ENCODE measurements at places on chromosomes 12 and 14.

GRCh38 chr12:21675096-21675495, 17.5 kb upstream of the LDHB start:
- DNase-seq = no peak

- no peak for DNase-seq
These were observed 6.8 kb upstream of the PSMA6 start for GRCh38 chr14:35285168-35286002.

- peak; percentile 40 for DNase-seq
These were observed 75.9 kb downstream of the IFT81 start for GRCh38 chr12:110200124-110200417.

GRCh38 chr12:57153415-57153997, 6.1 kb upstream of the LRP1-AS start:
- no peak for DNase-seq

- no peak for DNase-seq
These were observed 462 bp downstream of the SRP54 start for GRCh38 chr14:34983148-34983760.

- DNase-seq = peak; percentile 33
These were observed at the start of gene CPM for GRCh38 chr12:68932961-68933893. CPM (minus strand) TSS chr12:68933171; CDS start chr12:68932837, 334 bp downstream.

- DNase-seq = no peak
These were observed 216.3 kb upstream of the ATXN7L3B start for GRCh38 chr12:74321381-74321780.

DNA sequence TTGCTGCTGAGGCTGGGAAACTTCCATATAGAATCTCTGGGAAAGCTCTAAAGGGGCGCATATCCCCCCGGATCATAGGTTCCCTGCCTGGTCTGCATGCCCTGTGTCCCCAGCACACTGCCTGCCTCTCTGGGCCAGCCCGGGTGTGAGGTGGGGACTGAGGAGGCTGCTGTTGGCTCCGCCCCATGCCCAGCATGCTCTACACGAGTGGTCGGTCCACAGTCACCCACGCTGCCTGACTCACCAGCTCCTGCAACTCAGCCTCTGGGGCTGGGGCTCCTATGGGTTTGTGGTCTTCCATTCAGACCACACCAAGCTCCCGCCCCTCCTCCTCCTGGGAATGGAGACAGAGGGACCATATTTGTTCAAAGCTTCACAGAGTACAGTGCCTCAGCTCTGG, 88.5 kb upstream of the ANO2 start:
- peak; percentile 12 for DNase-seq

- DNase-seq = no peak
These were observed 13.5 kb downstream of the PSMA3 start for GRCh38 chr14:58258156-58258555.

DNA sequence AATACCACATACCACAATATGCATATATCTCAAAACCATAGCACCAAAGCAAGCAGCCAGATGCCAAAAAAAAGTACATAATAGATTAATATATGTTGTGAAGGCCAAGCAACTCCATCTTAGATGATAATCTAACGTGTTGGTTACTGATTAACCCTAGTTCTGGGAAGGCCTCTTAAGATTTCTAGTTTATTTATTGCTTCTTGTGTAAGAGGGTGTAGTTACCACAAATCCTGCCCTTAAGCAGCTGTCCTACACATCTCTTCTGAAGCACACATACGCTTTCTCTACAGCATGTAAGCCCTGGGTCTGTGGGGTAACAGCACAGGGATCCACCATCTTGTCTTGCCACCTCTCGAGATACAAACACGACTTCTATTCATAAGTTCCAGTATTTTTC, 236.8 kb upstream of the AVPR1A start:
- DNase-seq = no peak

DNA sequence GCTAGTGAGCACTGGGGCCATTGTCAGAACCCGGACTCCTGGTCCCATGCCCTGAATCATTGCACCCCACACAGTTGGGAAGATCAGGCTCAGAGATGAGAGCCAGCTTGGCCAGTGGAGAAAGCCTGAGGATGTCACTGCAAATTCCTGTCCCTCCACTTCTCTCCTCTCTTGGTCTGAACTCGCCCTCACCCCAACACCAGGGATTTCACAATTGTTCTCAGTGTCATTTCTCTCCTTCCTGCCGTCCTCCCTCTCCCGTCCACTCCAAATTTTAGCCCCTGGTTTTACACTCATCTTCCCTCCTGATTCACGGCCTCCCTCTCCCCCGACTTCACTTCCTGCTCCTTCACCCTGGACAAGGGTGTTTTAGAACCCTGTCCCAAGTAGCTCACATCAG, 11.1 kb downstream of the KRT75 start:
- DNase-seq = no peak

DNA sequence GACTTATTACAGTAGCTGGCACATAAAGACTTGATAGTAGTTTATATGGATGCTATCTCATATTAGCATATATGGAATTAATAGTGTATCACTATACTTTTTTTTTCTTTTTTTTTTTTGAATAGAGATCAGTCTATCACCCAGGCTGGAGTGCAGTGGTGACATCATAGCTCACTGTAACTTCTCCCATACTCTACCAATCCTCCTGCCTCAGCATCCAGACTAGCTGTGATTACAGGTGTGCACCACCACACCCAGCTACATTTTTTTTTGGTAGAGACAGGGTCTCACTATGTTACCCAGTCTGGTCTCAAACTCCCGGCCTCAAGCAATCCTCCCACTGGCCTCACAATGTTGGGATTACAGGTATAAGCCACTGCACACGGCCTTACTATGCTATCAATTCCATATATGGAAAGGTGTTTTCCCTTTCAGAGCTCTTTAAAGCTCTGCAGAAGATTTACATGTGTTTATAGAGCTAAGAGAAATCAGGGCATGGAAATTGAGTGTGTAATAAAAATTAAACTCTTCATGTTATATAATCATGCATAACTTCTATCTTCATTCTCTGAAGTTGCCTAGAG, 1.8 kb upstream of the TBK1 start:
- DNase-seq = no peak

DNA sequence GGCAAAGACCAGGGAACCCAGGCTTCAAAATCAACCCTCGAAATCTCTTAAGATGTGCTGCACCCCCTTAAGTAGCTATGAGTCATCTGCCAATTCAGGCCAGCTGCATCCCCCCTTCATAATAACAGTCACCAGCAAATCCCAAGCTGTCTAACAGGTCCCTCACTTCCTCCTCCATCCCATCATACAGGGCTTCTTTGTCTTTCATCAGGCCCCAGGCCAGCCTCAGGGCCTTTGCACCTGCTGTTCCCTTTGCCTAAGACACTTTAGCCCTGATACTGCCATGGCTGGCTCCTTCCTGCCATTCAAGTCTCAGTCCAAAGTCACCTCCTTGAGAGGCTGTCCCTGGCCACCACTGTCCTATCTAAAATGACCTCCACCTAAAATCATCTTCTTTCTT, 4.0 kb downstream of the RASAL1 start:
- DNase-seq = no peak

- DNase-seq = no peak
These were observed 15.0 kb upstream of the NR2C1 start for GRCh38 chr12:95088379-95088778.

Measured in astrocyte (in vitro differentiated cells and primary cell).